ENCODE measurements at places on chromosomes 1 and 21.

- no peak for DNase-seq
These were observed 91.6 kb downstream of the LRRC8C start for GRCh38 chr1:89724369-89725010.

DNA sequence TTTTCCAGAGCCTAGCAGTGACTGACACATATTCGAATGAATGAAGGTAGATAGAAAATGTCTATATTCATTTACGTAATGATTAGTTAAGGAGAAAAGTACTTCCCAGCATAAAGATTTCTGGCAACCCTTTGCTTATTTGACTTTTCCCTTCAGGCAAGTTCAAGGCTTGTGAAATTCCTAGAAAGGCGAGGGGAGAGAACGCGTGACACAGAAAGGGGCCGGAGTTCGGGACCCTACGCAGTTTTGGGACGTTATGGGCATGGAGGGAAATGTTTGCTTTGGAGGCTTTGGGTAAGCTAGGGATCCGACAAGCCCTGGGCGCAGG is 472 bp upstream of the USP25 start:
- no peak for DNase-seq

- no peak for DNase-seq
These were observed 151.7 kb upstream of the ZNF648 start for GRCh38 chr1:182213163-182213562.

DNA sequence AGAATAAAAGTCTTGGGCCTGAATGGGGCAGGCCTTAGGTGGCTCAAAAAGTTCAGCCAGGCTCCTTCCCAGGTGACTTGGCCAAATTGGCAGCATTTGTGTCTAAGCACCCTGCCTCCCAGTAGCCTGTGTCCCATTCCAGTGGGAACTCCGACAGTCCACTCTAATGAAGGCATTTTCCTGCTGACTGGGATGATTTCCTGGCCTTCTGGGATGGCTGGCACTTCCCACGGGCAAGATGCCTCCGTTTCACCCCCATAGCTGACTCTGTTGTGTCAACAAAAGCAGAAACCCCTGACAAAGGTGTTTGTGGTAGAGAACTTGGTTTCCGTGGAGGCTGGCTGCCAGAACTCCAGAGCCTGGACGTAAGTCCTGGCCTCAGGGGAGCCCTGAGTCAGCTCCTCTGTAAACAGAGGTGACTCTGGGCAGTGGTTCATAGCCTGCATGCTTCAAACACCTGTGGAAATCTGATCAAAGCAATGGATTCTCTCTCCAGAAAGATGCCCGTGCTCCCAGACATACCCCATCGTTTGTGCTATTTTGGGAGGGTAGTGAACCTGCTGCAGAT is 36.6 kb downstream of the WNT3A start:
- no peak for DNase-seq

DNA sequence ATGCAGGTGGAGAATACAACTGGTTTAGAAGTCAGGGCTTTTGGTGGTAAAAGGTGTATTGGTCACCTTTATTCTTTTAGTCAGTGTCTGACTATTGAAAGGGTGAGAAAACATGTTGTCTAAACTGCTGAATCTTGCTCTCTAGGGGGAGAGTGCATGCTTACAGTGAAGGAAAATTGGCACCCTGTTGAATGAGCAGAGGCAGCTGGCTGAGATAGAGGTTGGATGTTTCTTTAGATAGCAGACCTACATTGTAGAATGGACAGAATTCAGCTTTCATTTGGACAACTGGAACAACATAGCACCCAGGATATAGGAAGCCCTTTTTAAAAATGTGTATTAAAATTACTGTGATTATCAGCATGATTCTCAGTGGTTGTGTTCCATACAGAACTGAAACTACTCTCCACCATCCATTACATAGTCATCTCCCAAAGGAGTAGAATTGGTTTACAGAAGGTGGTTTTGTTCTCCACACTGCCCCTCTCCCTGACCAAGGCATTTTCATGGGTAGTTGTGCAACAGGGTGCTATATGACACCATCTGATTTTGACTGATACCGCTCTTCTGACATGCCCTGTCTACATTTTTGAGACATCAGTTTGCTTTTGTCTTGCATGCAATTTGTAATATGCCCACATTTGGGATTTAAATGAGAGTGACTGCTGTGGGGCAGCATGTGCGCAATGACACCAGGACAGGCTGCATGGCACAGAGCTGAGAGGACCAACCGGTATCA is 16.2 kb downstream of the RHOU start:
- DNase-seq, result no peak

GRCh38 chr1:220283625-220284024 is 11.4 kb upstream of the RAB3GAP2 start:
- no peak for DNase-seq

DNA sequence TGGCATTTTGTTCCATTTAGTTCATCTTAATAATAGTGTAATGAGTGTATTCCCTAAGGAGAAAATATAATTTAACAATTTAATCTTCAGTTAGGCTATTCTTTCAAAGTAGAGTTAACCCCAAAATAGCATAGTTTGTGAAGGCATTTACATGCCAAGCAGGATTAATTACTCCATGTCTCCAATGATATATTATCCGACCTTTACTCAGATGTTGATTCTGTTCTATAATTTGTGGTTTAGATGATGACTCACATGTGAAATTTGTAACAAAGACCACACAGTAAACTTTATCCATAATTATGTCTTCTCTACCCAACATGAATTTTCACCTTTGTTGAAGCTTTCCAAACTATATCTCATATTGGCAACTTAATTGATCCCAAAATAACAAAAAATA is 2065.2 kb downstream of the MRPL39 start:
- no peak for DNase-seq

DNA sequence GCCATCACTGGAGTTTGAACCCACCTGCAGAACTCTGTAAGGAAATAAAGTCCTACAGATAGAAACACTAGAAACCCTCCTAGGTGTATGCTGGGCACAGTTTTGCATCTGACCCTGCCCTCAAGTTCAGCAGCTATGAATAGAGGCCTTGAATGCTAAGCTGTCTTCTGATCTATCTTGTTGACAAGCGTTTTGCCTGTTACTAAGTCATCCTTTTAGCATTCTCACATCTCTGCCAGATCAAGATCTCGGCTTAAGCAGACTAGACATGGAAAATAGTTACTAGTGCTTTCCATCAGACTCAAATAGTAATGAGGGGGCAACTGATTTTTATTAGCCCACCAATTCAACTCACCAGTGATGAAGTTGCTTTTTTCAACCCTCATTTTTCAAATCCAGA is 10.5 kb downstream of the TBX15 start:
- DNase-seq, result no peak

DNA sequence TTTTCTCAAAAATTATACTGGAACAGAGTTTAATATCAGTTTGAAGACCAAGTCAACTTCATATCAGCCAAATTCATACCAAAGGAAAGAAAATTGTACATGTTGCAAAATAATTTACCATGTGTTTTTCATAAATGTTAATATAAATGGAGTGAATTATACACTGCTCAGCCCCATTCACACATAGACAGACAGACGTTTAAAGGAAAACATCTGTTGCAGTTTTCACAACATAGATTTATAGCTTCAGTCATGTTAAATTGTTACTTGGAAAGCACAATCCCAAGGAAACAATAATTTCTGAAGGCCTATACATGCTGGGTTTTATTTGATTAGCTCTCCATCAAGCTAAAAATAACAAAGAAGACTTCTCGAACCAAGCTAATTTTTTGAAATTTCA is 27.8 kb upstream of the HYI start:
- no peak for DNase-seq

- no peak for DNase-seq
These were observed 10.4 kb upstream of the TMEM240 start for GRCh38 chr1:1550591-1551432.

GRCh38 chr21:27519361-27519760 is 552.5 kb upstream of the ADAMTS5 start:
- DNase-seq, result no peak

DNA sequence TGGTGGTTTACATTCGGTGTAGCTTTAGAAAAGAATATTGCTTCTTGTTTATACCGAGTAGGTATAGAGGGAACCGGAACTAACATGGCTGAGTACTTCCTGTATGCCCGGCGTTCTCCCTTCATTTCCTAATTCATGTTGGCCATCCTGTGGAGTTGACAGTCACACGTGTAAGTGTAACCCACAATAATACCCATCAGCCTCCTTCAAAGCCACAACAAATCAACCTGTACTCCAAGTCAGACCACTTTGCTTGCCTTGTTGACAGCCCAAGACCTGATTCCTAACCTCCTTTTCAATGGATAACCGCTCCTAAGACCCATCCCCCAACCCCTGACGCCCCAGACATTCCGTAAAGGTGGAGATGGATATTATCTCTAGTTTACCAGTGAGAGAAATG is 42.1 kb downstream of the UBE2U start:
- no peak for DNase-seq

DNA sequence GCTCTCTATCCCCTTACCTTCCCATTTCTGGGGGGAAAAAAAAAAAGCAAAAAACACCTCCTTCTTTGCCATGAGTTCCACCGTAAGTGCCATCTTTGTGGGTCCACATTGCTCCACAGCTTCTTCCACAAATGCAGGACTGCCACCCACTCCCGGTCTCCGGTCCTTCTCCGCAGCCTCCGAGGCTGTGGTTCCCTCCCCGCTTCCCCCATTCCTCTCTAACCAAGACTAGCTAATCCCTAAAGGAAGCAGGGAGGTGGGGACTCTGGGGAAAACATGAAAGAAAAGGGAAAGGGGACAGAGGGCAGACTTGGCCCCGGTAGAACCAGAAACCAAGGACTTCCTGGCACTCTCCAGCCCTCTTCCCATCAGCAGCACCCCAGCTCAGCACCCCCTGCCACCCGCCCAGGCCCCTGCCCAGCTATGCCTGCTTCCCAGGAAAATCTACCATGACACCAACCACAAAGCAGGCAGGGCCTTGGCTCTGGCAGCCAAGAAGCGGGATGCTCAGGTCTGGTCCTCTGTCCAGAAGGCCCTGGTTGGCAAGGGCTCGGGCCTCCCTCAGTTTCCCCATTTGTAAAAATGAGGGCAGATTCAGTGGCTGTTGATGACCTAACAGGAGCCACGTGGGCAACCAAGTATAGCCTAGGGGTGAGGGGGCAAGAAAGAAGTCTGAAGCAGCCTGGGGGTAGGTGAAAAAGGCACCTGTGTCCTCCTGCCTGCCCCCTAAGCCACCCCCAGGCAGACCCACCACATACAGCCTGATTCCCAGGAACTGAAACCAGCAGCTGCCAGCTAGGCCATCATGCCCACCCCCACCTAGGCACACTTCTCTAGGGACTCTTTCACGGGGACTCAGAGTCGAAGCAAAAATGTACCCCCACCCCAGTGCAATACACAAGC is 2.5 kb downstream of the EPHA2 start:
- no peak for DNase-seq

DNA sequence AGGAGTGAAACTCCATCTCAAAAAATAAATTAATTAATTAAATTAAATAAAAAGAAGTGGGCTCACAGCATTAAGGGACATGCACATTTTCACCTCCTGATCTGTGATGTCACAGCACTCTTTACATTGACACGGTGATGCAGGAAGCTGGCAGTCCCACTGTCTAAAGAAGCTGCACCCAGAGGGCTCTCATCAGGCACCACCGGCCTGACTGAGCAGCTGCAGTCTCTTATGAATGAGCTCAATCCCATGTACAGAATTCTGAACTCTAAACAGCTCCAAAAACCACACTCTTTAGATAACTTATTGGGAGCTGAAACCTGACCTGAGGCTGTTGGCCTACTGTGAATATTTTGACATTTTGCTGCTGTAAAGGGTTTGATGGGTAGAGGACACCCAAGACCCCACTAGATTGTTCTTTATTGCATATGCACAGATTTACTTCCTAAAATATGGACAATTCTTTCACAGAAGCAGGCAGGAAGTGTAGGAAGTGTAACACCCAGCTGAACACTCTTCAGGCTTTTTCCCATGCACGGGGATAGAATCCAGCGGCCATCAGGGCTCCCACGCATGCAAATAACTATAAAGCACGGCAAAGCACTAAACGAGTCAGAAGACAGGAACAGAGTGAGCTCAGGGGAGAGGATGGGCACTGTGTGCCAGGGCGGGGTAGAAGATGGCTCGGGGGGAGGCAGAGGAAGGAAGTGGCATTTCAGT is 46.2 kb downstream of the L1TD1 start:
- DNase-seq, result no peak

DNA sequence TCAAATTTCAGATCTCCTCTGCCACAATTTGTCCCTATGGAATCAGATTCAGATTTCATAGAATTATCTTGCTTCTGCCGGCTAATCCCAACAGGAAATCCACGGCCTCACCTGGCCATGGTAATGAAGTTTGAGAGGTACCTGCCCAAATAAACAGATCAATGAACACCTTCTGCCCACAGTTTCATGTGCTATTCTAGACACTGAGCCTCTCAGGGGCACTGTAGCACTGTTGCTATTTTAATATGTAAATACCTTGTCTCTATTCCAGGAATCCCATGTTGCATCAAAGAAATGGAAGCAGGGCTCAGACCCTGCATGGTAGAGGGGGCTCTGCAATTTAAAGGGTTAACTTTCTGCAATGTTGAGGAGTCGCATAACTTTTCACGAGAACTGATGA is 593.1 kb downstream of the PTBP2 start:
- DNase-seq, result peak; percentile 42

GRCh38 chr1:151060007-151060656 is at the start of gene MLLT11:
TSS of gene MLLT11 (plus strand) at chr1:151060397. CDS start at chr1:151067225, 6,828 bp downstream.
- DNase-seq, result peak; percentile 89

DNA sequence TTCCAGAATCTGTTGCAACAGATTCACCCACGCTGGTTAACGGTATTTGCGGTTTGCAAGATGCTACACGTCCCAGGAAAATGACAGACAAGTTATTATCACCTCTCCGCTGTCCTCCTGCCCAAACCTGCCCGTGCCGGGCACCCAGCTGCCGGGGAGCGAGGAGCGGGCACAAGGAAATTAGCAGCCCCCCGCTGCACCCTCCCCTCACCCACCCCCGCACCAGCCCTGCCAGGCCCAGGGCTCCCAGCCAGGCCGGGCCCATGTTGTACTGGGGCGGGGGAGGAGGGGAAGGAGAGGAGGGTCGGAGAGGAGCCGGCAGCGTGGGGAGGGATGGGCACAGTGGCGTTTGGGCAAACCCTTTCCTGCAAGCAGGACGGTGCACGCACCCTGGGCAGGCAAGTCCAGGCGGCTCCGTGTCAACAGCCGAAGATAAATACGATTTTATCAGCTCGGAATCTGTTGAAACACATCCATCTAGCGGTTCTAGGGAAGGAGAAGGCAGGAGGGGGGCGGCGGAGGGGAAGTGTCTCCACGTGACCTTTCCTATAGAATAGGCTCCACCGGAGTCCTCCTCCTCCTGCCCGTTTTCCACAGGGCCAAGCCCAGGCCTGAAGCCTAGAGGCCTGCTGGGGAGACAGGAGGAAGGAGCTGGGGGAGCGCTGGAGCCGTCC is 35.1 kb upstream of the CCDC27 start:
- DNase-seq, result peak; percentile 44

DNA sequence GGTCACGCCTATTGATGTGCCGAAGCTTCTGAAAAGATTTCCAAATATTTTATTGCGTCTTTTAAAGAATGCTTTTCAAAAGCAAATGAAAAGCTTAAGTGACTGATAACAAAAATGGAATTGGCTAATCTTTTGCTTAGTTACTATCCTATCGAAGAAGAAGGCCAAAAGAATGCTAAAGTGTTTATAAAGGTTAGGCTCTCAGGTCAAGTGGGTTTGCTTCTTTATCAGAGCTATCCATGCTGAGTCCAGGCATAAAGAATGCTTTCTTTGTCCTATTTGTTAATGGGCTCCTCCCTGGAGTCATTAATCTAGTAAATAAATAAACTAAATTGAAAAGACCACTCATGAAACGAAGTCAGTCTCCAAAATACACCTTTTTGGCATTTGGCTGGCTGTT is 133.4 kb upstream of the LYPLAL1 start:
- no peak for DNase-seq
